ENCODE measurements at places on chromosomes 6 and 20.

GRCh38 chr20:57066126-57066900, 200.1 kb downstream of the BMP7 start:
- peak; percentile 77 for DNase-seq

GRCh38 chr6:152474354-152474753, 162.8 kb downstream of the SYNE1 start:
- peak; percentile 67 for DNase-seq

- DNase-seq = no peak
These were observed 242.2 kb downstream of the HIVEP2 start for GRCh38 chr6:142702501-142703460.

GRCh38 chr6:109236115-109237076, 141.1 kb downstream of the CEP57L1 start:
- DNase-seq = no peak

DNA sequence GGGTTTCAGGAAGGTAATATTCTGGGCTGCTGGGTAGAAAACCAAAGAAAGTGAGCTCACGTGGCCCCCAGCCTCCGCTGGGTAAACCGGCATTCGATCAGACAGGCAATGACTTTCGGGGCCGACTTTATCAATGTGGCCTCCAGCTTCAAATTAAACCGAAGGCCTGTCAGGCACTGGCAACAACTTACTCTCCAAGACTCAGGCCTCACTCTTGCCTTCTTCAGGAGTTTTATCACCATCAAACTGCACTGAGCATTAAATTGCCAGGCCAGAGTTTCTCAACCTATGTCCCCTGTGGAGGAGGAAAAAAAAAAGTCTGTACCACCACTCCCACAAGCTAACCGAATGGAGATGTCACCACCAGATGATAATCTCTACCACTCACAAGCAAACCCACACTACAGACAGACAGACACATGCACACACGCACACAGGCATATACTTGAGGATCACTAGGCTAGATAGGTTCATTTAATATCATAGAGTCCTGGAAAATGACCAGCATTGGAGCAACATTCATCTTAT, 1.1 kb upstream of the MBOAT1 start:
- peak; percentile 12 for DNase-seq

DNA sequence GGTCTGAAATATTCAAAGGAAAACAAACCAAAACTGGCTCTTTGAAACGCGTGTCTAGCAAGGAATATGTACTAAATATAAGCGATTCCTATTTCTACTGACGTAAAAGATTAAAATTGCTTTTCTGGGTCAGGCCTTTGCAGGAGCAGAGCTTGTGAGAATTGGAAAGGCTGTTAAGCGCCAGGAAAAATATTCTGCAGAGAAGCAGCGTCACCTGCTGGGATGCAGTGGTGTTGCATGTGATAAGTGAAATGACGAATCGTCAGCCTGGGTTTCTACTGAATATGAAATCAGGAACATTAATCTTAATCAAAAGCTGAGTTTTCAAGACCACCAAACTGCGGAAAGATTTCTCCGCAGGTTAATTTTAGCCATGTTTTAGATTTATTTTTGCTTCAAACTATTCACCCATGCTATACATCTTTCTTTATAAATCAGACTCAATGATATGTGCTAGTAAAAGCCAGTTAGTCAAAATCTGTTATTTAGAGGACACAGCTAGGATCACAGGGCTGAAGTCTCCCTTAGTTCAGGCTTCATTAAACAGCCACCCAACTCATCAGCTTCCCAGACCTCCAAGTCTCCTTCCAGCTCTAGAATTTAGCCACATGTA, 67.4 kb downstream of the ALDH8A1 start:
- peak; percentile 77 for DNase-seq

DNA sequence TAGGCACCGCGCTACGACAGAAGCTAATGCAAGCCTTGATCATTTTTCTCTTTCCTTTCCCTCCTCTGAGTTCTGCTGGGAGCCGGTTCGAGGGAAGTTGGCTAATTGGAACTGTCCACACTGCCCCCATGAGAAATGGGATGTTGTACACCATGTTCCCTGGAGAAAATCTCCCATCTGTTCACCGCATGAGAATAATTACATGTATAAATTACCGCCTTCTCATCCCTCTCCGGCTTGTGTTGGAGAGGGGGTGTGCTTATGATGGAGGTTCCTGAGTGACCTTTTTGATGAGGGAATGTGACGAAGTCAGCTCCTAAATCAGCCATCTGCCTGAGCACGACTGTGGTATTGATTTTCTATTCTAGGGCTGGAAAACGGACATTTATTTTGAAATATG, 320.2 kb upstream of the SULF2 start:
- DNase-seq = no peak

GRCh38 chr6:159904497-159904911, 13.7 kb downstream of the MAS1 start:
- no peak for DNase-seq

DNA sequence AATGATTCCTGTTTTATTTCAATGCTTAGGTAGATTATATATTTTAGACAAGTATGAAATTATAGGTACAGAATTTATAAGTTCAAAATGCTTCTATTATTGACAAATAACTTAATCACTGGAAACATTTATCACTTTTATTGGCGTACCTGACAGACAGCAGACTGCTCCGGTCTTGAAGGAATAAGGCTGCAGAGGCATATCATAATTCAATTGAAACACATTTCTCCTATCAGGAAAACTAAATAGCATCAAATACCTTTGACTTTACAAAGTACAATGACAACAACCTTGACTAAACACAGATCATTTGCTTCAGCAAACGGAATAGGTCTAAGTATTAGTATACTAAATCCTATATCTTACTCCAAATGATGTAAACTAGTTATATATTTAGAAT, 91.3 kb downstream of the GRIK2 start:
- no peak for DNase-seq

DNA sequence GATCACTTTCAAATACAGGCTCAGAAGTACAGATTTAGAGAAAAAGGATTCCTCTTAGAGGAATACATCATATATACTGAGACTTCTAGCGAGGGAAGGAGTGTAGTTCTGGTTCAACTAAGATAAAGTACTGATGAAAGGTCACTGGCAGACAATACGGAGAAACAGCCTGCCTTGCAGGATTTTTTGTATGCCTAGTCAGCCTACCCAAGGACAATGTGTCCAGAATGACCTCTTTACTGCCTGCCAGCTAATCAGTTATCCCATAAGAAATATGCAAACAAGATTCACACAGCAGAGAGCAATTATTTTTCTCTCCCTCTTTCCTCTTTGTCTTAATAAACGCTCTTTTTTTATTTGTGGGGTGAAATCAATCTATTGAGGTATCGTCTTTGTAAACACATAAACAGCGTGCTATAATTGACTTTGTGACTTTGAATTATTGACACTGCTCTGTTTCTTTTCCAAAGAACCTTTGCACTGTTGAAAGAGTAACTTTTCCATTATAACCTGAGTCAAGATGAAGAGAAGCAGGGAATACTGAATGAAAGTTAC, 1.4 kb upstream of the TSPYL4 start:
- no peak for DNase-seq

DNA sequence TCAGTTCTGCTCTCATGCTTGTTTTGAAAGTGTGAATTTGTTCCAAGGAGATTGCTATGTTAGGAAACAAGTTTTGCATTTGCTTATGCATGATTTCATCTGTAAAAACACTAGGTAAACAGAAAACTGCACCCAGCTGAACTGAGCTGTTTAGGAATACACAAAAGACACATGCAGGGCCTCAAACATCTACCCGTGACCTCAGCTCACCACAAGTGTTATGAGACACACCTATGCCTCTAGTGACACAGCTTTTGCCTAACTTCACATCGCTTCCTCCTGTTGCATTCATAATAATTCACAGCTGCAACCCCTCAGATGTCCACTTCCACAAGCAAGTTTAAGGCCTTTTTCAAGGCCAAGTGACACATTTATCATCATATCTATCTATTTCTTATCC, 98.0 kb upstream of the SLC24A3 start:
- no peak for DNase-seq

DNA sequence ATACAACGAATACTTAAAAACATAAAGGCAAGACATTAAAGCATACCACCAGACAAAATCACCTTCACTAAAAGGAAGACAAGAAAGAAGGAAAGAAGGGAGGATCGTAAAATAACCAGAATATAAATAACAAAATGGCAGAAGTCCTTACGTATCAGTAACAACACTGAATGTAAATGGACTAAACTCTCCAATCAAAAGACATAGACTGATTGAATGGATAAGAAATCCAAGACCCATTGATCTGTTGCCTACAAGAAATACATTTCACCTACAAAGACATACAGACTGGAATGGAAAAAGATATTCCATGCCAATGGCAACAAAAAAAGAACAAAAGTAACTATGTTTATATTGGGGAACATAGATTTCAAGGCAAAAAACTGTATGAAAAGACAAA, 74.1 kb downstream of the LMBRD1 start:
- DNase-seq = no peak

DNA sequence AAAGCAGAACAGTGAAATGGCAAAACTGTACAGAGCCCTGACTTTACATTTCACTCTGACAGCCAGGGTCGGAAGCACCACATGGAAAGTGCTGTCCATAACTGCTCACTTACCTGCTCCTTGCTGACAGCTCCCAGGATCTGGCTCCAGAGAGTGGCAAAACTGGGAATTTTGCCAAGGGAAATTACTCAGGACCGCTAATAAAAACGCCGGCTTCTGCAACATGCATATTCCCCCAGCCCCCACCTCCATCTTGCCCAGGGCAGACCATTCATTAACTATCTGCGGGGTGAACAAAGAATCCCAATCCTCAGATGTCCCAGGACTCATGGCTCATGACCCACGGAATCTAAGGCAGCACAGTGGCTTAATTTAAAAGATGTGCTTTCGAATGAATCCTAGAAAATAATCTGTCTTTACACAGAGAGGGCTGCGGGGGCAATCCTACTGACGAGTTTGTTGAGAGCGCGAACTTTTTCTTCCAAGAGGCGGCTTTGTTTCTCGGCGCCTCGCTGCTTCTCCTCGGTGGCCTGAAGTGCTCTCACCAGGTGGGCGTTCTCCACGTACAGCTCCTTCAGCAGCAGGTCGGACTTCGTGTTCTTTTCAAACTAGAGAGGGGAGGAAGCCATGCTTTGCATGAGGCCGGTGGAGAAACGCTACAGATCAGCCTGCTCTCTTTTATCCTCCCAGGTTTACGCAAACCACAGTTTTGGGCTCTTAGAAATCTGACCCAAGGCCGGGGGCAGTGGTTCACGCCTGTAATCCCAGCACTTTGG, 45.8 kb downstream of the GINS1 start:
- DNase-seq = peak; percentile 20

DNA sequence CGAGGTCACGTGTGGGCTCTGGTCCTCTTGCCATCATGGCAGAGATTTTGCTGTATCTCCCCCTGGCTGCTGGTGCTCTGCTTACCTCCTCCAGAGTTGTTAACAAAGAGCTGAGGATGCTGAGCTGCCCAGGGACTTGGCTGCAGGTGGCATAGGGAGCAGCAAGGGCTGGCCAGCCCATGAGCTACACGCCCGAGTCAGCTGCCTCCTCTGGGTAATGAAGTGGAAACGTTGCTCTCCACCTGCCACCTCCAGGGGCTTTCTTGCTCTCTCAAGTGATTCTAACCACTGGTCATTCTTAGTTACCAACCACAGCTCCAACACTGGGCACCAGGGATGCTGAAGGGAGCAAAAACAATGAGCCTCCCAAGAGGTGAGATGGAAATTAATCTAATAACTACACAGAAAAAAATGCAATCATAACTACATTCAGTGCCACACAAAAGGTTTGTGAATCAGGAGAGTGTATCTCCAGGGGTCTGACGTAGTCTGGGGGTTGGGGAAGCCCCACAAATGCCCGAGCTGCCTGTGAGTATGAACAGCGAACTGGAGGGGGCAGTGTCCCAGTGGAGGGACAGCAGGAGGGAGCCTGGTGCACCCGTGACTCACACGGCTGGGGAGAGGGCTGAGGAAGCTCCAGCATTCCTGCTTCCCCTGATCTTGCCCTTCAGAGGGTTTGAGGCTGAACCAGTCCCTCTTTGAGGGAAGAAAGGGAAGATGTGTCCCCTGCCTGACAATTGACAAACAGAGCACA, 78.7 kb downstream of the CDH26 start:
- peak; percentile 75 for DNase-seq

- DNase-seq = no peak
These were observed 23.8 kb downstream of the HLA-DOB start for GRCh38 chr6:32792901-32793435.

DNA sequence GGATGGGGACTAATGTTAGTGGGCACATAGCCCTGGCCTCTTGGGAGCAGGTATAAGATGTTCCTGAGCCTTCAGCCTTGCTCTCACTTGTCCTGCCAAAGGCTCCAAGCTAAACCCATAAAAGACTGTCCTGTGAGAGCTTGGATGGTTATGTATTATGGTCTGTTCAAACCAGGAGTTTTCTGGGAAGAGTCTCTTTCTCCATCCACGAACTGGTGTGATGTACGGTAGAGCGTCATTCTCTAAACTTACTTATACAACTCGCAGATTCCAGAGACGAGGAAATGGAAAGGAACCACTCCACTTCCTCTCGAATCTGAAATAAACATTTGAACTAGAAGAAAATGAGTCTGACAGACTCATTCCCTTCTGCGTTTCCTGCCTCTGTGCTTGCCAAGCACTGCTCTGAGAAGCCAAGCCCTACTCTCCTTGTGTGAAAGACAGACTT, 5.3 kb downstream of the SOBP start:
- DNase-seq = no peak

GRCh38 chr6:9020001-9020400, 584.7 kb upstream of the SLC35B3 start:
- no peak for DNase-seq

DNA sequence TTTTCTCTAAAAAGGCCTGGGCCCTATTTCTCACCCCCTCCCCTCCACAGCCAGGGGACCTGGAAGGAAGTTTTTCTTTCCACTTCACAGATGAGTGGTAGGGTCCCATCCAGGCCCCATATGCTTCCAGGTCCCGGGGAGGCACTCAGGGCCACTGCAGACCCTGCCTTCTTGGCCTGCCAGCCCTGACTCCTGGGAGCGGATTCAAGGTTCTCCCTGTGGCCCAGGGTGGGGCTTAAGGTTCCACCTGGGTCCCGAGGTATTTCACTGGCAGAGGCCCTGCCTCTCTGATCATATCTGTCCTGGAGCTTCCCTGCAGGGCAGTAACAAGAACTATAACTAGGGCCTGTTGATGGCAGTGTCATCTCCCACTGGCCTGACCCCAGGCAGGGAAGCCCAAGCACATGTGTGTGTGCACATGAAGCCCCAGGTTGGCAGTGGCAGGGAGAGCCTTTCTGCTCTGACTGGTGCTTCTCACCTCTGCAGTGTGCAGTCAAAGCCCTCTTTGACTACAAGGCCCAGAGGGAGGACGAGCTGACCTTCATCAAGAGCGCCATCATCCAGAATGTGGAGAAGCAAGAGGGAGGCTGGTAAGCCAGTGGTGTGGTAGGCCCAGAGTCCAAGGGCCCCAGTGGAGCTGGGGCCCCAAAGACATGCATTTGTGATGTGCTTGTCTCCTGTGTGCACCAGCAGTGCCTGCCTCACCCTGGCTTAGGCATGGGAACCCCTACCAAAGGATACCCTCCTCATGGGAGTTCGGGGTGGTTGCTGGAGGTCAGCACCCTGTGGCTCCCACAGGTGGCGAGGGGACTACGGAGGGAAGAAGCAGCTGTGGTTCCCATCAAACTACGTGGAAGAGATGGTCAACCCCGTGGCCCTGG, 31.2 kb downstream of the PLCG1 start:
- DNase-seq = no peak

- no peak for DNase-seq
These were observed 33.3 kb downstream of the PDRG1 start for GRCh38 chr20:31918466-31919105.

- no peak for DNase-seq
These were observed 135.4 kb downstream of the CDC5L start for GRCh38 chr6:44522871-44523270.
